ENCODE measurements at places on chromosomes 4 and X.

DNA sequence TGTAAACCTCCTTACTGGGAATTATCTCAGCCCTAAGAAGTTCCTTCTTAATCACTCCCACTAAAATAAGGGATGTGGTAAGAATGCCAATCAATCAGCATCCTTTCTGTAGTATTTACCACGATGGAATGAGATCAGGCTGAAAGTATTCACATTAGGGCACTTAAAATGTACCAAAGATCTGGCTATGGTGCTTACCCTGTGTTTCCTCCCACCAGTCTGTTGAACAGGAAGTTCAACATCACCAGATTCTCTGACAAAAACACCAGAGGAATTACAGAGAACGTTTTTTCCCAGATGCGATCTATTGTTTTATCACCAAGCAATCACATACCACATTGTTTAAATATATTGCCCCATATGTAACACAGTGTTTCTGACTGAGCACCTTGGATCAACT is 2.1 kb upstream of the CLCN3 start:
- peak; percentile 57 for DNase-seq

DNA sequence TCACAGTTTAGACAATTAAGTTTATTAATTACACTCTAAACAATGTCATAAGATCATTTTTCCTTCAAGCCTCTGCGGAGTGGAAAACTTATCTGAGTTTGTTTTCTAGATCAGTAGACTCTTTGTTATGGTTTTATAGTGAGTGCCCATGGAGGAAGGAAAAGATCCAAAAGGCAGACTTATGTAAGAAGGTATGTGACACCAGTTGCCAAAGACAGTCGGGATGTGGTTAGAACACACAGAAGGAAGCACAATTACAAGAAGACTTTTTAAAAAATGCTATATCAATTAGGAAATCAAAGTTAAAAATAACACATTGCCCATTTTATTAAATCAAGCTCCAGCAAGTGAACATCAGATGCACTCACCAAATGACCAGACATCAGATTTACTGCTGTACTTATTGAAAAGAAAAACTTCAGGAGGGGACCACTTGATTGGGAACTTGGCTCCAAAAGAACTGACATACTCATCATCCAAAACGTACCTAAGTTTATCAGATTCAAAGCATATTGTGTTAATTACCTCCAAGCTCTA is 57.1 kb downstream of the NIPAL1 start:
- no peak for DNase-seq

DNA sequence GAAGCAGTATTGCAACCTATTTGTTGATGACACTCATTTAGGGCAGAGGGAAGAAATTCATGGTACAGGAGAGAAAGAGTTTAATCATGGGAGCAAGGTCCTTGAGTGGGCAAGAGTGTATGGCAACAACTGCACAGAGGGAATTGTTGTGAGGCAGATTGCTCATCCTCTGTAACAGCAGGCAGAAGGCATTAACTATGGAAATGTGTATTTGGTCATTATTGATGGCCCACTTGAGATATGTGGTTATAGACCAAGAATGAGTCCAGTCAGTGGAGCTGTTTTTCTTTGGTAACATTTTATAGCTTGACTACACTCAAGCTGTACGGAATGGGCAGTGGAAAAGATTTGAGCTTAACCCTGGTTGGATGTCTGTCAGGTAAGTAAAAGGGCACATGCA is 15.9 kb downstream of the PLRG1 start:
- no peak for DNase-seq

GRCh38 chr4:89136525-89136924 is 25.2 kb downstream of the TIGD2 start:
- DNase-seq: no peak

- no peak for DNase-seq
These were observed 12.3 kb downstream of the ETDA start for GRCh38 chrX:135264206-135264605.

- DNase-seq: no peak
These were observed 54.1 kb downstream of the SRPX start for GRCh38 chrX:38166478-38167083.

DNA sequence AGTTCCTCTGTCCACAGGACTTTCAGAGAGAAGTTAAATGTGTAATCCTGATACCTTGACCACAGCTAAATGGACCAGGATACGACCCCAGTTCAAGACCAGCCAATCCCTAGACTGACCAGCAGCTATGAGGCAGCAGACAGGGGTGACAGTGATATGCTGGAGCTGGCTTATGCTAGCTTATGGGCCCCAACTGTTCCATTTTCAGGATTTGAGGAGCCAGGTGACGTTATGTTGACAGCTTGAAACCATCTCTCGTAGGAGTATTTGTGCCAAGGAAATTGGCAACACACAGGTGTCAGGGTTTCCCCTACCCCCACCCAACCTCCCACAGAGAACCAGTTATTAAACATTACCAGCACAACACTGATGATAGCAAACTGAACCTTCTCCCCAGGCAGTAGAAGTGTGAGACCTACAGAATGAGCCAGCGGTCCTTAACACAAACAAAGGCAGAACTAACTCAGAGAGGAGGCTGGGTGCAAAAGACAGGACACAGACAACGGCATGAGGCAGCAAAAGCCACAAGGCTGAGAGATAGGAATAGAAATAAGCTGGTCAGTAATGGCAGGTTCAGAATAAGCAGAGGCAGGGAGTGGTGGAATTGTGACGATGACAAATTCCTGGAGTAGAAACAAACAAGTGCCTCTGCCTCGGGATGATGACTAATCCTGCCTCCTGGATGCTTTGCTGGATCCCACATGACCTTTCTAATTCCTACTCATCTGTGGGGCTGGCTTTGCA is 85.6 kb upstream of the CPEB2 start:
- DNase-seq: no peak

- peak; percentile 29 for DNase-seq
These were observed 53.8 kb upstream of the TBC1D14 start for GRCh38 chr4:6855692-6856297.

DNA sequence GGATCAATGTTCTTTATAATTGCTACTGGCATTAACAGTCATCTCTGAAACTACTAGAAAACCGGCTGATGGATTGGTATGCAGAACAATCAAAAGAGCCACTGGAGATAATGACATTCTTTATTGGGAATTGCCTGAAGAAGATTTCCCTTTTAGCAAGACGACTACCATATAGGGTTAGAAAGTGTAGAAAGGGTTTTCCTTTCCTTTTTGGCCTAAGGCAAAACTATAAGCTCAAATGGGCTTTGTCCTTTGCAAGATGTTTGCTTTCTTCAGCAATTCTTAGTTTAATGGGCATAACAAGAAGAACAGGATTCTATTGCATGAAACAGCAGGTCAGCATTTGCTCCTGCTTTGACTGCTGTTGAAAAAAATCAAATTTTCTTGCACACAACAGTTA is 214.2 kb upstream of the PCDH10 start:
- no peak for DNase-seq

- DNase-seq: no peak
These were observed 65.6 kb upstream of the PDLIM3 start for GRCh38 chr4:185600801-185601434.

GRCh38 chrX:121635141-121635540 is 587.7 kb downstream of the GLUD2 start:
- no peak for DNase-seq

- DNase-seq: no peak
These were observed 159.9 kb upstream of the DIPK2B start for GRCh38 chrX:45360571-45360970.

DNA sequence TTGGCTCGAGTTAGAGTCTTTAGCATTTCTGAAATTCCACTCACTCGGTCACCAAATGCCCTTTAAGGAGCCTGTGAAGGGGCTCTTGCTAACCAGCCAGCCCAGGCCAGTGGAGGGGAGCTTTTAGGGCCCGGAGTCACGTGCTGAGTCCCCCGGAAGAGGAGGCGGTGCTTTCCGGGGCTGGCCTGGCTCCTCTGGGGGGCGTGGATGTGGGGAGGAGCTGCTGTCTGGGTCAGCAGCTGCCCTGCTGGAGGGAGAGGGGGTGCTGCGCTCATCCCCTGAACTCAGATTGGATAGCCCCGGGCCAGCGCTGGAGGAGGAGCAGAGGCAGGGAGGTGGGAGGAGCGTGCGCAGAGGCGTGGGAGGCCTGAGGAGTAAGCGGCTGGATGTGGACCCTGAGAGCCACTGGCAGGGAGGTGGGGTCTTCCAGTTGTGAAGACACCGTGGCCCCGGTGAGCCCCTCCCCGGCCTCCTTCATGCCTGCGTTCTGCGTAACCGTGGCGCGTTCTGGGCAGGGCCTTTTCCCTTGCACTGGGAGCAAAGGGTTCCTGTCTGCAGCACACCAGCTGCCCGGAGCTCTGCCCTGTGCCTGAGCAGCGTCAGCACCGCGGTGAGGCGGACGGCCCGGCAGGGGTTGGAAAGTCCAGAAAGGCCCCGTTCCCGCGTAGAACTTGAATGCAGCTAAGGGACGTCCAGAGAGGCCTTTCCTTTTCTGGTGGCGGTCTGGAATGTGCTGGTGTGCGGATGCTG is 19.7 kb downstream of the MAEA start:
- DNase-seq: peak; percentile 80

GRCh38 chr4:57943682-57944081 is 833.5 kb upstream of the IGFBP7 start:
- DNase-seq: no peak

- peak; percentile 65 for DNase-seq
These were observed 870.6 kb upstream of the SLIT2 start for GRCh38 chr4:19381068-19381467.

GRCh38 chrX:66130469-66130868 is 33.6 kb upstream of the HEPH start:
- no peak for DNase-seq

DNA sequence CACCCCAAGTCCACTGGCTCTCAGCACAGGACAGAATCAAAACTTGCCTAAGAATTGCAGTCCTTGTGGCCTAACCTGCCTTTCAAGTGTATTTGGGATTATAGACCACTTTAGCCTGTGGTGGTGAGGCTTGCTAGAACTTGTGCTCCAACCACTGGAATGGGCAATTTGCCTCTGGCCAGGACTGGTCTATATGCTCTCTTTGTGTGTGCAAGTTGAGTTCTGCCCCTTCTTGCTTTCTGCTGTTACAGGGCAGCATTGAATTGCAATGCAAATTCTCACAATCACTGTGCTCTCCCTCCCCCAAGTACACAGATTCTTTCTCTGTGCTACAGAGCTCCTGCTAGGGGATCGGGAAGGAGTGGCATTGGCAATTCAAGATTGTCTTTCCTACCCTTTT is 233.6 kb upstream of the DIPK2B start:
- DNase-seq: no peak

- DNase-seq: no peak
These were observed 94.6 kb upstream of the WDR44 start for GRCh38 chrX:118251271-118251670.

GRCh38 chr4:155506745-155507144 is 130.0 kb upstream of the MAP9 start:
- DNase-seq: no peak

DNA sequence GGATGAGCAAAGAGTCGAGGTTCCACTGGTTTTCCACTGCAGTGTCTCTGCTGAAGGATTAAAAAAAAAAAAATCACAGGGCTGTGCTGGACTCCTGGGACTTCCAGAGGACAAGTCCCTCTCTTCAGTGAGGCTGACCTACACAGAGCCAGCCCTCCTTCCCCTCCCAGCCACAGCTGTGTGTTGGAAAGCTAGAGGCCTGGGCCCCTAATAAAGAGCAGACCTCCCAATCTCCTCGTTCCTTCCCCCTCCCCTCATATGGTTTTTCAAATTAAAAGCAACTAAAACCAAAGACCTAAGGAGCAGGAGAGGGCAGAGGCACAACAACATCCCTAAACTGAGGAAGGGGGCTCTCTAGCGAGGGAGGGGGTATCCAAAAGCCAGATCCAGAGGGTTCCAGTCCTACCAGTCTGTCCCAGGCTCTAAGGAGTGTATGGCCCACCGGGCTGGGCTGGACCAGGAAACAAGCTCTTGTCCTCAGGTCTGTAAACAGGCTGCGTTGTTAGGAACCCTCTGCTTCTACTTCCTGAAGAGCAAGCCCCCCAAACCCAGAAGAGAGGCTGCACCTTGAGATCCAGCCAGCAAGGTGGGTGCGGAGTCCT is 4.0 kb upstream of the PDGFRA start:
- no peak for DNase-seq
